ENCODE measurements at places on chromosomes 5 and 9. TPM values are rescaled to one million over a fixed set of nuclear protein-coding genes. Genes with fewer than 3 reads are reported as not detected.

Gene SLC4A9
- total RNA-seq: not detected

Gene UGCG
- 74.6 TPM for total RNA-seq

Gene GFI1B
- total RNA-seq: not detected

Gene OR1Q1
- total RNA-seq: not detected

Gene TAF11L3
- not detected for total RNA-seq

Gene OLFML2A
- 28.8 TPM for total RNA-seq

Gene CD72
- total RNA-seq: 2.0 TPM

Gene FREM1
- 0.17 TPM for total RNA-seq

Gene CHSY3
- total RNA-seq: 1.7 TPM

Gene PLCXD3
- under 0.01 TPM for total RNA-seq

Gene PALM2AKAP2
- total RNA-seq: 5.1 TPM

Gene PCDHB9
- total RNA-seq: 0.17 TPM

Gene CEL
- total RNA-seq: 0.66 TPM

Gene CXCL14
- total RNA-seq: not detected

Gene IFNA13
- total RNA-seq: not detected

Gene PRSS3
- 11.1 TPM for total RNA-seq

Gene PKN3
- total RNA-seq: 1.9 TPM

All from smooth muscle cell of trachea (primary cell).